Stimulated activated naive CD4-positive, alpha-beta T cell (primary cell): ENCODE measurements at places on chromosomes 16 and 17.

DNA sequence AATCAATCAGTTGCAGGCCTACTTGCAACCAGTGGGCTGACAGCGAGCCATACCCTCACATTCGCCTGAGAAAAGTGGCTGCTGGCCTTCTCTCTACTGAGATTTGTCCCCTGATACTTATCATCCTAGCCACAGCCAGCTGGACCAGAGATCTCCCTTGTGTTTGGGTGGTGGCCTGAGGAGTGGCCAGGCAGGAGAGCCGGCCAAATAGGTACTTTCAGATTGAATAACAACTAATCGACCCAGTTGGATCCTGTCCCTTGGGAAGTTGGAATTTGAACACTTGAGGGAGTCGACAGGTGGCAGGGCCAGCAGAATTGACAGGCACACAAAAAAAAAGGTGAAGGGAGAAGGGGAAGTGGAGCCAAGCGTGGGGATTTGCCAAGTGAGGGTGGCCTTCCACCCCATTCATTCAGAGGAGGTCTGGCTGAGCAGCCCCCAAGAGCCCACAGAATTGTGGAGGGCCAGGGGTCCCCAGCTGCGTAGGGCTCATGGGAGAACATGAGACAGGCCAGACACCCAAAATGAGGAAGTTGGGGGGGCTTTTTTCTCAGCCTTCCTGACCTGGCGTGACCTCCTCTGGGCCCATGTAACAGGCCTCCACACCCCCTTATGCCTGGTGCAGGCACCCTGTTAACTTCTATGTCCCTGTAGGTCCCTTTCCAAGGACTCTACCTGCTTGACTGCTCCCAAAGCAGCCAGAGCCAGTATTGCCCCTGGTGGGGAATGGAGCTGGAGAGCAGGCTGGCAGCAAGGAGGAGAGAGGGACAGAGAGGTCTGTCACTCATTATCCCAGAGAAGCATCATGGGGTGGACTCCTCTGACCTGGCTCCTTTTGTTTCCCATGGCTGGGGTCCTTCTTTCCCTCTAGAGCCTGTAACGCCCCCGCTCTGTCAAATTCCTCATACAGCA, 2.9 kb upstream of the RANGRF start:
- no peak for DNase-seq

- DNase-seq = no peak
These were observed 26.1 kb downstream of the TRPV3 start for GRCh38 chr17:3531266-3532101.

- no peak for DNase-seq
These were observed 15.3 kb downstream of the OR3A1 start for GRCh38 chr17:3282901-3283300.

DNA sequence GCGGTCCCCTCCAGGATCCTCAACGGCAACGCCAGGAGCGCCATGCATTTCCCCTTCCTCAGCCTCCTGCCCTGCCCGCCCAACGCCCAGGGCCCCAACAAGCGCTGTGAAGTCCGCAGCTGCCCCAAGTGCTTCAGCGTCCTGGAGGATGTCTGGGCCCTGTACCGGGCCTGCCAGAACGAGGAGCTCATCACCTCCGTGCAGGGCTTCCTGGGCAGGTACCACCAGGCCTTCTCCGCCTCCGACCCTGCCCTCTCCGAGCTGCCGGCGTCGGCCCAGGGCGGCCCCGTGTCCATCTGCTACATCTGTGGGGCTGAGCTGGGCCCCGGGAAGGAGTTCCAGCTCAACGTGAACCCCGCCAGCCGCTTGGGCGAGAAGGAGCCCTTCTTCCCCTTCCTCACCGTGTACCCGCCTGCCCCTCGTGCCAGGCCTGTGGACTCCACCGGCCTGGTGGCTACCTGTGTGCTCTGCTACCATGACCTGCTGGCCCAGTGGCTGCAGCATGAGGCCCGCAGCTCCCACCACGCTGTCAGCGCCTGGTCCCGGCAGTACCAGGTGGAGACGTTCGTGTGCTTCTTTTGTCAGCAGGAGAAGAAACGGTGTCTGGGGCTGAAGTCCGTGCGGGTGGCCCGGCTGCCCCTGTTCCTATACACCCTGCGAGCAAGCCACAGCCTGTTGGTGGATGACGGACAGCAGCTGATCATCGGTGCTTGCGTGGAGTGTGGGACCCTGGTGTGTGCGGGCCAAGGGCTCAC, 58.9 kb upstream of the CIBAR2 start:
- no peak for DNase-seq

- no peak for DNase-seq
These were observed 190.1 kb downstream of the C16orf78 start for GRCh38 chr16:49563666-49564065.

- no peak for DNase-seq
These were observed 17.2 kb upstream of the CACNG4 start for GRCh38 chr17:66947311-66947710.

DNA sequence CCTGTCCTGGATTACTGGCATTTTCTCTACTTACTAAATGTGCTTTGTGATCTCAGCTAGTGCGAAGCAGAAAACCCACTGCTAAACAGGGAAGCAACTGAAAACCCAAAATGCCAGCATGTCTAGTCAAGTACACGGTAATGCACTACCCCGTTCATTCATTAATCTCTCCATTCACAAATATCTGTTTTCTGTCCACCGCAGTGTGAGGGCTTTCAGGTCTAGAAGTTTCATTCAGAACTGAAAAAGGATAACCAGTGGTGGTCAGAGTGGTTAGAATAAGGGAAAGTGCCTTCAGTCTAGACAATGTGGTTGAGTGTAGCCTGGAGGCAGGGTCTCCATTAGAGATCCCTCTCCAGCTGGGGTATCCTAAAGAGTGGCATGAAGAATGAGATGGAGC, 68.3 kb downstream of the C17orf67 start:
- DNase-seq = no peak

DNA sequence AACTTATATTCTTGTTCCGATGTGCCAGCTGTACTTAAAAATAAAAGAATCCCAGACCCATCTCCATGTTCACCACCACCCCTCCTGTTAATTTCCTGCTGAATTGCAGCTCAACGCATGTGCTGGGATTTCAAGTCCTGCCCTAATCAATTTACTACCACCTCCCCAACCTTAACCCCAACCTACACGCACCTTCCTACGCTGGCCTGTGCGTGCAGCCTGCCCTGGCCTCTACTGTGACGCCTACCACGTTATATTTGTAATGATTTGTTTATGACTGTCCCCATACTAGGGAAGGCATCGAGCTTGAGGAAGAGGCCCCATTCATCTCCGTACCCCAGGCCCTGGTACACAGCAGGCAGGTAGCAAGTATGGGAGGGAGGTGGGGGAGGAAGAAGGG, 251.1 kb downstream of the MRTFB start:
- no peak for DNase-seq

DNA sequence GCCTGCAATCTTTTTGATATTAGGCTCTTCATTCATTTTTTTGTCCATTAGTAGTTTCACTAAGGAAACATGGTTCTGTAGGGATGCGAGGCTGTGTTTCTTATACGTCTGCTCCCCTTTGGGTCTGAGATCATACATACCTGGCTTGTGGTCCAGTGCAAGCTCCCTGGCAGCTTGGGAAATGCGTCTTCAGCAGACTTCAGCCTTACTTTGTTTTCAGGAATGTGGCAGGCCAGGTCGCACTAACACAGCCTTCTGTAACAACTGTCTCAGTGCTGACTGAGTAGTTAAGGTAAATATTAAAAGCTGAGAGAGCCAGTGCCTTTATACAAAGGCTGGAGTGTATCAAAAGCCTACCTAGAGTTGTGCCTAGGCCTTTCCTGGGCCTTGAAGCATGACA, 970.5 kb upstream of the EEF2KMT start:
- no peak for DNase-seq

DNA sequence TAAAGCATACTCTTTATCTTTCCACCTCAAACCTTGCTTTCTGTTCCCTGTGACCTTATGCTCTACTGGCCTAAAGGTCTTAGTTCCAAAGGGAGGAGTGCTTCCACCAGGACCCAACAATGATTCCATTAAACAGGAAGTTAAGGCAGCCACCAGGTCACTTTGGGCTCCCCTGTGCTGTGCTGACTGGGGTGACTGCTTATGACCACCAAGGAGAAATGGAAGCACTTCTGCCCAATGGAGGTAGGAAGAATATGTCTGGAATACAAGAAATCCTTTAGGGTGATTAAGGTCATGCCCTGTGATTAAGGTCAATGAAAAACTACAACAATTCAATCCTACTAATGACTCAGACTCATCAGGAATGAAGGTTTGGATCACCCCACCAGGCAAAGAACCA, 233.8 kb upstream of the CDH11 start:
- no peak for DNase-seq

DNA sequence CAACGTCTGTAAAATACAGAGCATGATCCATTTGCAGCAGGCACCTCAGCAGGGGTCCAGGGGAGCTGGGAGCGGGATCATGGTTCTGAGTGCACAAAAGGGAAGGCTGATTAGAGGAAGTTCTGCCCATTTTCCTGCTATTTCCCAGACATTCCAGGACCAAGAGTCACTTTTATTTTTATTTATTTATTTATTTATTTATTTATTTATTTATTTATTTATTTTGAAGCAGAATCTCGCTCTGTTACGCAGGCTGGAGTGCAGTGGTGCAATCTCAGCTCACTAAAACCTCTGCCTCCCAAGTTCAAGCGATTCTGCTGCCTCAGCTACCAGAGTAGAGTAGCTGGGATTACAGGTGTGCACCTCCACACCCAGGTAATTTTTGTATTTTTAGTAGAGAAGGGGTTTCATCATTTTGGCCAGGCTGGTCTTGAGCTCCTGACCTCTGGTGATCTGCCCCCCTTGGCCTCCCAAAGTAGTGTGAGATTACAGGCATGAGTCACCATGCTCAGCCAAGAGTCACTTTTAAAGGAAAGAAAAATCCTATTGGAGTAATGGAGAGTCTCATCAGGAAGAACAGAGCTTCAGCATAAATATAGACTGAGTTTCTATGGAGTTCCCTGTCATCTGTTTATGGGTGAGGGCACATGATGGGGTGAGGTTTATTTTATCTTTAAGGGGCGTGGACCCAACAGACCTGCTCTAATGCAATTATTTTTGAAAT, 355.2 kb downstream of the HAPSTR1 start:
- DNase-seq = no peak

GRCh38 chr17:42306385-42306667, 18.0 kb downstream of the STAT5A start:
- no peak for DNase-seq

GRCh38 chr16:80611171-80611929, 70.6 kb downstream of the DYNLRB2 start:
- no peak for DNase-seq

- DNase-seq = no peak
These were observed 23.9 kb downstream of the SMG6 start for GRCh38 chr17:2279707-2280106.

DNA sequence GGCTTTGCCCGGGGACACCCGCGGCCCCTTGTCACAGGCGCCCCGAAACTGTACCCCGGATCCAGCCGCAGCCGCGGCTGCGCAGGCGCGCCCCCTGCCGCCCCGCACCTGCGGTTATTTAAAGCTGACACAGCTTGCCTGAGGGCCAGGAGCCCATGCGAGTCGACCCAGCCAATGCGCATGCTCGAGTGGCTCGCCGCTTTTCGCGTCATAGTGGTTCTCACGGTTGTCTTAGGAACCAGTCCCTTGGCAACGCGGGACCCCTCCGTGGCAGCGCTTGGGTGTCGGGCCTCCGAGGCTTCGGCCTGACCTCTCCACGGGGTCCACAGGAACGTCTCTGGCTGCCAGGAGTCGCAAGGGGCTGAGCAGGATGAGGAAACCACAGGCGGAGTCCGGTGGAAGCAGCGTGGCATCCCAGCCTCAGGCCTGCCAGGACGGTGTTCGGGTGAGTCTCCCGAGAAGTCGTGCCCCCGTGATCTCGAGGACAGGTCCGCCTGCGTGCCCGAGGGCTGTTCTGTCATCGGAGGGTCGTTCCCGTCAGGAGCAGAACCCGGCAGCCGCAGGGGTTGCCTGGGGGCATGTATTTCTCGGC, 716.9 kb downstream of the KCNJ18 start:
- no peak for DNase-seq

DNA sequence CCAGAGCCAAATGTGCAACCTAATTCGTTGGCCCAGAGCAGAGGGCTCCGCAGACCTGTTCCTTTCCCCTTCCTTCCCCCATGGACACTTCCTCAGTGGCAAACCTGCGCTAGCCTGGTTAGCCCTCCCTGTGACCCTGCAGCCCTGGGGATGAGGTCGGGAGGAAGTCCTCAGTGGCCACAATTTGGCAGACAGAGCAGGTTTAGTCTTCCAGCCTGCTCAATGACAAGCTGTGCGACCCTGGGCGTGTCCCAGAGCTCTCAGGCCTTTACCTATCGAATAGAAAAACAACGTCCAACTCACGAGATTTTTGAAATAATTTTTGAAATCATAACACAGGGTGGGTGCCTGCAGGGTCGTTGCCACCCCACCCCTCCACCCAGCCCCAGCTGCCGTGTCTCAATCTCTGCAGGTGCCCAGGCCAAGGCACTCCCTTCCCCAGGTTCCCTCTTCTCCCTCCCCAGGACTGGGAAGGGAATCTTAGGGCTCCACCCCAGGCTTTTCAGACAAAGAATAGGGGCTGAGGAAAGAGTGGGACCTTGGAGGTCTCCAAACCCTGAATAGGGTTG, 1.4 kb downstream of the HBM start:
- no peak for DNase-seq

GRCh38 chr16:3142327-3142726, 7.5 kb downstream of the ZNF213 start:
- no peak for DNase-seq

DNA sequence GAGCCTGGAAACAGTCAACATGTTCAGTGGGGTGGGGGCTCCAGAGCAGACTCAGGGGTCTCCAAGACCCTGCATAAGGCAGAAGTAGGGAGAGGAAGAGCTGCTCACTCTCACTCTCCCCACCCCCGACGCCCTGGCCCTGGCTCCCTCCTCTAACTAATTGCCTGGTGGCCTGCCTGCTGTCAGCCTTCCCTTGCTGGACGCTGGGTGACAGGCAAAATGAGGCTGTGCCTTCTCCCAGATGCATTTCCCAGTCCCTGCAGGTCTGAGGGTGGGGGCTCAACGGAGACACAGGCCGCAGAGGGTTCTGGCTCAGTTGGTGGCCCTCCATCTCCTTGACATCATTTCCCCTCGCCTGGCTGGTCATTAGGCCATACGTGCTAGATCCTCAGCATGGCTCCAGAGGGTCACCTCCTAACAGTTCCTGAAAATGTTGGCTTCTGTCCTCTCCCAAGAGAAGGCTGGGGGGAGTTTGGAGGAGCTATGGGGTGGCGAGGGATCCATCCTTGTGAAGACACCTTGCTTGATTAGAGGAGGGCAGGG, 1.4 kb downstream of the FMNL1 start:
- DNase-seq = no peak

DNA sequence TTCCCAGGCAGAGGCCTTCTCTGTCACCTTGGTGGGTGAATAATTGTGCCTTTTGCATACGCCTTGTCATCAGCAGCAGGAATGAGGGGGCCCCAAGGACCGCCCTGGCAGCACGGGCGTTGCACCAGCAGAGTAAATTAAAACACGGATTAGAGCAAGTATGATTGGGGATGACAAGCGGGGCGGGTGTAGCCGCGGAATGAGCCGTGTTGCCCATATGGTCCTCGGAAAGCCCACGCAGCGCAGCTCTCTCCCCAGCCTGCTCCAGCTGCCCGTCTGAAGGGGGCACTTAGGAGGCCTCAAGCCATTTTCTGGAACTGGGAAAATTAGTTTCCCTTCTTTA, 299.4 kb upstream of the IRX3 start:
- no peak for DNase-seq
